Peyer's patch (tissue), 4 donors: ENCODE measurements at places on chromosomes 6 and 20. TPM values are rescaled to one million over a fixed set of nuclear protein-coding genes. Genes with fewer than 3 reads are reported as not detected.

The GRM1 gene
- not detected for total RNA-seq

The PNLDC1 gene
- not detected for total RNA-seq

The MCUR1 gene
- total RNA-seq: 37.0 TPM

The TMEM14A gene
- total RNA-seq: 21.7 TPM

The MICB gene
- 8.9 TPM for total RNA-seq

The BHLHE23 gene
- not detected for total RNA-seq

The ZNF391 gene
- total RNA-seq: 0.47 TPM

The OR2H1 gene
- not detected for total RNA-seq

The PRSS16 gene
- total RNA-seq: 37.1 TPM
